ENCODE measurements at places on chromosomes 3 and 15.
A peak's percentile ranks its signal among the peaks of the same experiment; 100 is the strongest.

GRCh38 chr3:138458774-138459499, 24.5 kb downstream of the ESYT3 start:
- no peak for DNase-seq

- peak; percentile 11 for DNase-seq
These were observed 8.0 kb upstream of the PXK start for GRCh38 chr3:58324391-58325390.

- DNase-seq, result no peak
These were observed 149.3 kb downstream of the CACNA1D start for GRCh38 chr3:53643757-53644156.

GRCh38 chr3:4529876-4530588, 36.9 kb downstream of the ITPR1 start:
- DNase-seq, result no peak

DNA sequence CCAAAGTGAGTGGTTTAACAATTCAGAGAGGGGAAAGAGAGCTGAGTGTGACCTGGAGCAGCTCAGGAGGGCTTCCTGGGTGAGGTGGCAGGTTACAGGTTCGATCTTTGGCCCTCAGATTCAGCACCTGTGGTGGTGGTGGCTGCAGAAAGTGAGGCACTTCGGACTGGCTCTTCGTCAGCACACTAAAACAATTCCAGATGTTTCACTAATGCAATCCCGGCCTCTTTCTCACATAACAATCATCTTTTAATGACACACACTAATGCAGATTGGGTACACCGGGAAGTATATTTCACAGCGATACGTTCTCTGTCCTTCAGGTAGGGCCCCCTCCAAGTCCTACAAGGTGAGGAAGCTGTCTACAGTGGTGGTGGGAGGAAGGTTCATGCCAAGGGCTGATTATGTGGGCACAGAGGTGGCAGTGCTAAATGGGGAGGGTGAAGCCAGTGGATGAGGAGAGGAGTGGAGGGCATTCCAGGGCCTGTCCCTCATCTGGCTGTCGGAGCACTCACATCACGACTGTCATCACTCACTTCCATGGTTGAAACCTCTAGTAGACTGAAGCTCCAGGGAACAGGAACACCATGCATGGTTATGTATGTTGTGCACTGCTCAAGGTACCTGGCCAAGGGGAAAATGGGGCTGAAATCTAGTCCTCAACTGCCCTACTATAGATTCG, 171.1 kb downstream of the RAB11A start:
- DNase-seq, result no peak

- no peak for DNase-seq
These were observed 14.1 kb downstream of the GYG1 start for GRCh38 chr3:149005416-149005815.

- no peak for DNase-seq
These were observed 74.9 kb downstream of the OCA2 start for GRCh38 chr15:28023933-28024888.

GRCh38 chr3:9169956-9170850, 79.2 kb downstream of the SRGAP3 start:
- DNase-seq, result peak; percentile 13

- no peak for DNase-seq
These were observed 24.3 kb downstream of the CACNA2D3 start for GRCh38 chr3:54146506-54147239.

- no peak for DNase-seq
These were observed 8.4 kb upstream of the CMTM7 start for GRCh38 chr3:32383136-32383711.

DNA sequence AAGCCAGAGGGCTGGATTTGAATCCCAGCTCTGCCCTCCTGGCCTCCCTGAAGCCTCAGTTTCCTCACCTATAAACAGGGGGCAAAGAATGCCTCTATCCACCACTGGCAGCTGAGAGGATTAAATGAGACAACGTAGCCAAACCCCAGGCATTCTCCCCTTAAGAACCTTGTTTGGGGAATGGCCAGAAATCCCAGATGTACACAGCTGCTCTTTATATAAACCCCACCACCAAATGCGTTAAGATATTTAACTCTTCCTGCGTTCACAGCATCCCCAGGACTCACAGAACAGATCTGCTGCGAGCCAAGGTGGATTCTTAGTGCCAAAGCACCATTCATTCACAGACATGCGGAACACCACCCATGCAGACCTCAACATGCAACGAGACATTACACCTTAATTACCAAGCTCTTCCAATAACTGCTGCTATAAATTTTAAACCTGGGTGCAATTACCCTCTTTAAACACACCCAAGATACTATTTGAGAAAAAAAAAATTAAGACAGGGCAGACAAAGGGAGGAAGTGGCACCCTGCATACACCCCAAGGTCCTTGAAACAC, 5.2 kb downstream of the TLE3 start:
- DNase-seq, result no peak

GRCh38 chr3:12994357-12994606, 78.9 kb downstream of the IQSEC1 start:
- DNase-seq, result no peak

DNA sequence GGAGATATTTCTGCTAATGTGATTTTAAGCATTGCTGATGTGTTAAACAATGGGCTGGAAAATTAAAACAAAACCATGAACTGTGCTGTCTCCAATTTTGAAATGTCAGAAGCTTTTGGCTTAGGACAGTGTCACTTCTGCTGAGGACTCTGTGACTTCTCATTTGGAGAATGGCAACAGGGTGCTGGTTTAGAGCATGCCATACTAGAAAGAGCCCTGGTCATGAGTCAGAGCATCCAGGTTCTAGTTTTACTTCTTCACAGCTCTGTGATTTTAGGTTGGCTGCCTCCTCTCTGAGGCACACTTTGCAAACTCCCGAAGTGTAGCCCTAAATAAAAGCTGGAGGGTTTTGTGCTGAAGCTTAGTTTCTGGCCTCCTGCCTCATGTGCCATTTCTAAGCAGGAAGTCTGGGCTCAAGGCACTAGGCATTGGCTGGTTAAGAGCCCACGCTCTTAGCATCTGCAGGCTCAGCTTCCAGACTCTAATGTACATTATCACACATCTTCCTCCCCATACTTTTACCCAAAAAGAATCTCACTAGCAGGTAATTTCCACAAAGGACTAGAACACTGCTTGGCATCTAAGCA, 193.8 kb downstream of the CNTN3 start:
- no peak for DNase-seq
